ENCODE measurements at places on chromosomes 11 and 22.

- DNase-seq = no peak
These were observed 13.2 kb downstream of the SIK3 start for GRCh38 chr11:117084992-117085391.

- DNase-seq = no peak
These were observed 60.9 kb downstream of the KDM2A start for GRCh38 chr11:67179892-67180490.

- no peak for DNase-seq
These were observed 14.3 kb upstream of the CBX6 start for GRCh38 chr22:38886333-38886732.

GRCh38 chr11:102807921-102808320 lies 10.0 kb upstream of the MMP1 start:
- DNase-seq = no peak

DNA sequence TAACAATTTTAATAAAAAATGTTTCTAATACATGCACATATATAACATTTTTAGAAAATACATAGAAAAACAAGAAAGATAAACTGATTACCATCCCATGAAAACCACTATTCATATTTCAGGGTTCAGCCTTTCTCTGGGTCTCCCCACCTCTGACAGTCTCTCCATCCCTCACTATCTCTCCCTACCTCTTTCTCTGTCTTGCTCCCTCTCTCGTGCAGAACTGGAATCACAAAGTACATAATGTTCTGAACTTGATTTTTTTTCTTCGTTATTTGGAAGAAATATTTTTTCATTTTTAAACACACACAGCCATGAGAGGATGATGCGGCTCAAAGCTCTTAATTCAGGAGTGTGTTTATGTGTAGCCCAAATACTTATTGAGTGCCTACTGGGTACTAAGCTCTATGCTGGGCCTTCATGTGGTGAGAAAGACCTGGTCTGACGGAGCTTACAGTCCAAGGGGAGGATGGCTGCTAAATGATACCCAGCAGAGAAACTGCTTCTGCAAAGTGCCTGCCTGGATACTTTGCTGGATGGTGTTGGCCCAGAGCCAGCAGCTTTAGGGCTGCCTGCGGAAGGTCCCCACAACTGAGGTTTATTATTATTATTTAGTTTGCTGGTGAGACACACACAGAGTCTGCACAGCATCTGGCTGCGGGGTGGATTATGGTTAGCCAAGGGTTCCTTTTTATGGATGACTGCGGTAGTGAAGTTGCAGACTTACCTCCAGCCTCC lies 42.6 kb downstream of the SC5D start:
- DNase-seq = no peak

DNA sequence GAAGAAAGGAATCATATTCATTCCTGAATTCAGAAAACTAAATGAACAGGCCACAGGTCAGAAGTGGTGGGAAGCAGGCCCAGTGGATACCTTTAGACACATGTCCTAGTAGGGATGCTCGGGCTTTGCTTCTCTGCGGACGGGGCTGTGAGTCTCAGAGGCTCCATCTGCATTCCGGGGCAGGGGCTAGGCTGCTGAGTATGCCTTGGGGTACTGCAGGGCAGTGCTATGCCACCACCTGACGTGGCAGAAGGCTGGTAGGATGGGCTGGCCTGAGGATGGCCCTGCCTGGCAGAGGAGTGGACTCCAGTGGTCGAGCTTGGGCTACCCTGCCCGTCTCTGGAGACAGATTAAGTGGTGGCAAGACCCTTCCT lies 9.6 kb downstream of the C22orf23 start:
- DNase-seq = no peak

- no peak for DNase-seq
These were observed 335.3 kb downstream of the MN1 start for GRCh38 chr22:27466229-27466628.

GRCh38 chr11:128643661-128644317 lies 50.1 kb upstream of the FLI1 start:
- DNase-seq = no peak

- no peak for DNase-seq
These were observed 7.5 kb upstream of the WBP2NL start for GRCh38 chr22:41991111-41991510.

DNA sequence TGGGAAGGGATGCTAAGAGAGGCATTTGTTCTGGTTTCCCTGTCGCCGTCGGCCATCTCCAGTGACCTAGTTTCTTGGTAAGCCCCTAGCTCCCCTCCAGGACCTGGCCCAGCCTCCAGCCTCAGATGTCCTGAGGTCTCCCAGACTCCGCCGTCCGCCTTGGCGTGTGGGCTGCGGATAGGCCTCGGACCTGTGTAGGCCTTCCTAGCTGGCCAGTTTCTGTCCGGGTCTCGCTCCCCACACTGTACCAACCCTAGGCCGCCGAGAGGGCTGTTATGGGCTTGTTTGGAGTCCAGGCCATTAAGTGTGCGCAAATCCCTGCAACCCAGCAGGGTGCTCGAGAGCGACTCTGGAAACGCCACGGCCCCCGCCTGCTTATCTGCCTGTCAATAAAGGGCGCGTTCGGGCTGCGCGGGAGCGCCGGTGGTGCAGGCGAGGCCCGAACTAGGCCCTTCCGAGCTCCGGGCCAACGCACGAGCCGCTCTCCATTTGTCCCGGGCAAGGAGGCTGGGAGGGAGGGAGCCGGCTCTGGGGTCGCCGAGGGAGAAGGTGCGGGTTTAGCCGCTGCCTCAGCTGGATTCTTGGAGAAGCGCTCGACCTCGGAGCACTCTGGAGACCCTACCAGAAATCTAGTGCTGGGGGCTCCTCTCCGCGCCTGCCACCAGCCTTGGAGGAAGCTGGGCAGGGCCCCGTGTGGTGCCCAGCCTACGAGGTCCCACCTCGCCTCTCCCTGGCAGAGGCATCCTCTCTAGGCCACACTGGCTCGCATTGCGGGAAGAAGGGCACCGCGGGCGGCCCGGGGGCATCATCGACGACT lies 8.7 kb upstream of the PAX6 start:
- DNase-seq = no peak
